ENCODE measurements at places on chromosomes 6 and 20. TPM values are rescaled to one million over a fixed set of nuclear protein-coding genes. Genes with fewer than 3 reads are reported as not detected.
A peak's percentile ranks its signal among the peaks of the same experiment; 100 is the strongest.

- H3K27ac ChIP-seq = peak overlapping the region; percentile 71
- peaks cover 8% of the 10 kb centered on the region for H3K4me1 ChIP-seq
- peaks cover 7% of the 10 kb centered on the region for H3K27me3 ChIP-seq
- no peaks in the 10 kb centered on the region for H3K36me3 ChIP-seq
- peak overlapping the region; percentile 46 for H3K4me3 ChIP-seq
- peak; percentile 72 for DNase-seq
Observed at GRCh38 chr20:62523473-62524203, 47.8 kb upstream of the GATA5 start.

GRCh38 chr20:14957402-14957801 lies 620.0 kb upstream of the FLRT3 start:
- H3K27ac ChIP-seq = no peak overlapping the region
- no peaks in the 10 kb centered on the region for H3K27me3 ChIP-seq
- no peak overlapping the region for H3K4me3 ChIP-seq
- H3K4me1 ChIP-seq = no peaks in the 10 kb centered on the region

DNA sequence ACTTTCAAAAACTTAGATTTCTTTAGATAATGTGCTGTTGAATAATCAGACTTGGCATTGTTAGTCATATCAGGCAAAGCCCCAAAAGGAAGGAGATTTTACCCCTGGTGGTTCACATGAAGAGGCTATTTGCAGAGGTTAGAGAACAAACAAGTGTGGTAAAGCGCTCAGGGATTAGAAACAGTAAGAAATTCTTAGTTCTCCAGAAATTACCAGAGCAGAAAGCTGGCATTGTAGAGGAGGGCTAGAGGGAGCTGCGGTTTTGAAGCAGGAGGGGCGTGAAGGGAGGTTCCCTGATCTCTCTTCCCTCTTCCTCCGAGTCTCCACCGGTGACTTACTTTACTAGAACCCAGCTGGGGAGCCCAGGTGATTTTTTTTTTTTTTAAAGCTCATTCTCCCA lies 10.2 kb downstream of the MYO6 start:
- peaks cover 2% of the 10 kb centered on the region for H3K4me1 ChIP-seq
- no peaks in the 10 kb centered on the region for H3K36me3 ChIP-seq
- no peak overlapping the region for H3K27ac ChIP-seq
- H3K4me3 ChIP-seq = no peak overlapping the region

GRCh38 chr6:97819710-97820109 lies 536.7 kb upstream of the MMS22L start:
- H3K27ac ChIP-seq = no peak overlapping the region
- DNase-seq = no peak
- H3K27me3 ChIP-seq = no peaks in the 10 kb centered on the region
- no peaks in the 10 kb centered on the region for H3K36me3 ChIP-seq

- H3K27me3 ChIP-seq = no peaks in the 10 kb centered on the region
- no peak for DNase-seq
- no peak overlapping the region for H3K27ac ChIP-seq
- no peaks in the 10 kb centered on the region for H3K36me3 ChIP-seq
- no peaks in the 10 kb centered on the region for H3K4me1 ChIP-seq
Observed at GRCh38 chr6:54618572-54618971, 228.0 kb upstream of the FAM83B start.

DNA sequence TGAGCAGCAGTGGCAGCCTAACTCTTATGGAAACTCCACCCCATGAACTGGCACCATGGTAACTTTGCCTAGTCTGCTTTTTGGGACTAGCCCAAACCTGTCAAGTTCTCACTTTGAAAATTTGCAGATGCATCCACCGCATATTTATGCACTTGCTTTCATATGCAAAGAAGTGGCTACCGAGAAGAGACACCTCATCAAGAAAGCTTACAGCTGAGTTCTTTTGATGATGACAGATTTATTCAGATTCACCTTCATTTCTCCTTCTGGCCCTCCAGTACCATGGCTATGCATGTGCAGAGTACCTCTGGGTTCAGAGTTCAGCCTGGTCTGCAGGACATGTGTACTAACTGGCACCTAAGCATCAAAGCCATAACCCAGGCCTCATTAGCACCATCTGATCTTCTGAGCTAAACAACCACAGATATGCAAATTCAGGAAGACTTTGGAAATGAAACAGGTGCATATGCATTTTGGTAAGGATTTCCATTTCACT lies 154.3 kb upstream of the TENT5A start:
- no peaks in the 10 kb centered on the region for H3K27me3 ChIP-seq
- H3K4me3 ChIP-seq = no peak overlapping the region
- DNase-seq = no peak
- H3K36me3 ChIP-seq = no peaks in the 10 kb centered on the region

GRCh38 chr6:26161322-26161721 lies 74.1 kb downstream of the HFE start:
- peaks cover 66% of the 10 kb centered on the region for H3K4me1 ChIP-seq
- H3K4me3 ChIP-seq = peak overlapping the region; percentile 16
- no peak for DNase-seq
- H3K36me3 ChIP-seq = peaks cover 34% of the 10 kb centered on the region

DNA sequence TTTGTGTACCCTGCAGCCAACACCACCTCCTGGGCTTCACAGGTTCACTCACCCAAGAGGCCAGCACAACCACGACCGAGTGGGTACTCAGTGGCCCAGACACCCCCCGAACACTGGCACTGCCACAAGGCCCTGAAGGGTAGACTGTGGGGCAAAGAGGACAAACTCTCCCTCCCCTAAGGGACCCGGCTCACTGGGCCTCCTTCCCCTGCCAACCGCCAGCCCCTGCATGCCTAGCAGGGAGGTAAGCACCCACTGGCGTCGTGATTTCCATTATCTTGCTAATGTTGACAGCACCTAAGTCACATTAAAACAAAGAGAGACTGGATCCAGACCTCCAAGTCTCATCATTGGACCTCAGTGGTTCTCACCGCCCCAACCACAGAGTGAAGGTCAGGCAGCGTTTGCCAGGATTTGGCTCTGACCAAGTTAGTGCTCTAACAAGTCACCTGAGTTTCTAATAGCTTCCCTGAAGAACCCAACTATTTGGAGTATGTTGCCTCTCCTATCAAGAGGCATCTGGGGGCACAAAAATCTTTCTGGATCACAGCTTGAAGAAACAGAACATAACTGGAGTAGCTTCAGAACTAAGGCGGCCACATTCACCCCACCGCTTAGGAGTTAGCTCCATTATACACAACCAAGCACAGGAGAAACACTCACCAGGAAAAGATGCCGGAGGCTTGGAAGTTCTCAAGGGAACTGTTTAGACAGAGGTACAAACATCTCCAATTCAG lies 14.0 kb upstream of the APMAP start:
- H3K27ac ChIP-seq = no peak overlapping the region
- H3K4me1 ChIP-seq = no peaks in the 10 kb centered on the region
- peaks cover 17% of the 10 kb centered on the region for H3K36me3 ChIP-seq
- H3K4me3 ChIP-seq = no peak overlapping the region
- H3K27me3 ChIP-seq = no peaks in the 10 kb centered on the region

- H3K4me1 ChIP-seq = peaks cover 17% of the 10 kb centered on the region
- H3K27me3 ChIP-seq = no peaks in the 10 kb centered on the region
- DNase-seq = no peak
- no peak overlapping the region for H3K27ac ChIP-seq
- peaks cover 11% of the 10 kb centered on the region for H3K36me3 ChIP-seq
Observed at GRCh38 chr6:157024745-157025144, 247.6 kb downstream of the ARID1B start.

DNA sequence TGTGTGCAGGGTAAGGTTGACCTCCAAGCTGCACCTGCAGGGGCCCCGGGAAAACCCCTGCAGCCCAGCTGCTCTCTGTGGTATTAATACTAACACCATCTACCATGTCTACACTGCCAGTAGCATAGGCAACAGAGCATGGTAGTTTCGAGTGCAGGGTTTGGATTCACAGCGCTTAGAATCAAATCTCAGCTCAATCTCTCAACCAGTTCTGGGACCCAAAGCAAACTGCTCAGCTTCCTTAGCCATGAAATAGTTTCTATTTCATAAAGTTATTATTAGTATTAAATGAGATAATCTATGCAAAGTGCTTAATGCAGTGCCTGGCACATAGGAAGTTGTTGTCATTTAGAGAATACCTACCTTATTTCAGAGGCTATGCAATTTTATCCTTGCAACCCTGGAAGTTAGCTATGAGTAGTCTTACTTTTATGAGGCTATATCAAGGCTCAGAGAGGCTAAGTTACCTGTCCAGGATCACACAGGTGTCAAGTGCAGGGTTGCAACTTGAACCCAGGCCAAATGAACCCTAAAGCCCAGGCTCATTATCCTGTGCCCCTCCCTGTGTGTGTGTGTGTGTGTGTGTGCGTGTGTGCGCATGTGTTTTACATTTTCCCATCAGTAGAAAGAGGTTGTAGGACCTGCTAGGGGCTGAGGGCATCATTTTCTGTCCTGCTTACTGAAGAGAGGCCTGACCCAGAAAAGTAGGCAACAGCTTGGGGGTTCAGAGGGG lies 27.6 kb upstream of the MRPS18A start:
- no peak overlapping the region for H3K27ac ChIP-seq
- no peak for DNase-seq

- H3K36me3 ChIP-seq = no peaks in the 10 kb centered on the region
- no peak overlapping the region for H3K27ac ChIP-seq
- DNase-seq = no peak
- H3K4me1 ChIP-seq = no peaks in the 10 kb centered on the region
- no peak overlapping the region for H3K4me3 ChIP-seq
Observed at GRCh38 chr6:169112483-169113320, 140.9 kb downstream of the THBS2 start.

The RHAG gene
- total RNA-seq = not detected
